Activated CD8-positive, alpha-beta T cell treated with anti-CD3 and anti-CD28 coated beads for 36 hours (primary cell): ENCODE measurements at places on chromosomes 5 and 9. TPM values are rescaled to one million over a fixed set of nuclear protein-coding genes. Genes with fewer than 3 reads are reported as not detected.

GRCh38 chr9:98149422-98149821 is 30.4 kb upstream of the TRIM14 start:
- DNase-seq, result no peak
- H3K4me3 ChIP-seq, result no peak overlapping the region
- H3K36me3 ChIP-seq, result peaks cover 4% of the 10 kb centered on the region
- no peak overlapping the region for H3K27ac ChIP-seq
- H3K4me1 ChIP-seq, result no peaks in the 10 kb centered on the region

DNA sequence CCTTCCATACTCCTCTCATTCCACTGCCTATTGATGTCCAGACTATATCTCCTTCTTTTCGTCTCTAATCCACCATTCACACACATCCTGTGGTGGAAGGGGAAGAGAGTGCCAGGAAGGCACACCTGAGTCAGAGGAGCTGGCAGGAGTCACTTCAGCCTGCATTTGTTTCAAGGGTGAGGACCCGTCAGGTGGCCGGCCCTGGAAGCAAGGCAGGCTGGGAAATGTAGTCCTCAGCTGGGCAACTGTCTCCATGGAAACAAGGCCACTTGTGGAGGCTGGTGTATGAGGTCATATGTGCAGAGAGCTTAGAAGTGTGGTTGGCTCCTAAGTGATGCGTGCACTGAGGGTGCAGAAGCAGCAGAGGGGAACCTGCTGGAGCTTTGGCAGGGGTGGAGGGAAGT is 278.4 kb downstream of the NSG2 start:
- H3K36me3 ChIP-seq, result no peaks in the 10 kb centered on the region
- peaks cover 27% of the 10 kb centered on the region for H3K27me3 ChIP-seq
- H3K27ac ChIP-seq, result no peak overlapping the region
- H3K4me3 ChIP-seq, result no peak overlapping the region
- H3K4me1 ChIP-seq, result no peaks in the 10 kb centered on the region
- peak; percentile 16 for DNase-seq

Gene CCDC183
- total RNA-seq, result 0.34 TPM

Gene SH3RF2
- total RNA-seq, result not detected

Gene TIFAB
- not detected for total RNA-seq

- H3K4me3 ChIP-seq, result no peak overlapping the region
- peaks cover 19% of the 10 kb centered on the region for H3K4me1 ChIP-seq
- H3K36me3 ChIP-seq, result peaks cover 4% of the 10 kb centered on the region
- H3K27ac ChIP-seq, result no peak overlapping the region
- peak; percentile 78 for DNase-seq
Observed at GRCh38 chr9:33170464-33171415, 3.6 kb upstream of the B4GALT1 start.

DNA sequence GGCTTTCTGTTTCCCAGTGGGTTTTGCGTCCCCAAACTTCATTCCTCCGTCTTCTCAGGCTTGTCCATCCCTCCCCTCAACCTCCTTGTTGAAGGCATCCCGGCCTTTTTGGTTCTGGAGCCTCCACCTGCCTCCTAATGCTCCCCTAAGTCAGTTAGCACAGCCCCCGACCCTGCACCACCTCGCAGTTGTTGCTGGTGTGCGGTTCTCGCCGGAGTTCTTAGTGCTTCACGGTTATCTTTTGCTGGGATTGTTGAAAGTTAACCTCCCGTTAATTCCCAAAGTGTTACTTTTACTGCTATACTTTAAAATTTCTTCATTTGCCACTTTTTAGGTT is 447 bp downstream of the UBLCP1 start:
- peak overlapping the region; percentile 92 for H3K4me3 ChIP-seq
- peaks cover 35% of the 10 kb centered on the region for H3K36me3 ChIP-seq
- no peaks in the 10 kb centered on the region for H3K27me3 ChIP-seq
- peak overlapping the region; percentile 99 for H3K27ac ChIP-seq
- DNase-seq, result no peak

GRCh38 chr9:127253446-127253845 is 11.1 kb upstream of the GARNL3 start:
- DNase-seq, result no peak
- no peaks in the 10 kb centered on the region for H3K4me1 ChIP-seq
- H3K27me3 ChIP-seq, result peaks cover 4% of the 10 kb centered on the region
- no peak overlapping the region for H3K4me3 ChIP-seq

Gene RMRP
- 13,164 TPM for total RNA-seq

Gene SLC46A2
- total RNA-seq, result not detected

GRCh38 chr9:6128030-6128429 is 87.6 kb upstream of the IL33 start:
- DNase-seq, result no peak
- no peak overlapping the region for H3K27ac ChIP-seq
- H3K27me3 ChIP-seq, result peaks cover 8% of the 10 kb centered on the region
- H3K4me3 ChIP-seq, result no peak overlapping the region
- no peaks in the 10 kb centered on the region for H3K4me1 ChIP-seq

- no peak overlapping the region for H3K4me3 ChIP-seq
- no peaks in the 10 kb centered on the region for H3K4me1 ChIP-seq
- no peak overlapping the region for H3K27ac ChIP-seq
Observed at GRCh38 chr5:176180339-176180738, 57.9 kb upstream of the SIMC1 start.
